ENCODE measurements at places on chromosomes 3 and 15.

- no peak for DNase-seq
These were observed 31.4 kb upstream of the CD47 start for GRCh38 chr3:108122276-108122675.

GRCh38 chr3:172692751-172693338 lies 18.0 kb downstream of the NCEH1 start:
- no peak for DNase-seq

DNA sequence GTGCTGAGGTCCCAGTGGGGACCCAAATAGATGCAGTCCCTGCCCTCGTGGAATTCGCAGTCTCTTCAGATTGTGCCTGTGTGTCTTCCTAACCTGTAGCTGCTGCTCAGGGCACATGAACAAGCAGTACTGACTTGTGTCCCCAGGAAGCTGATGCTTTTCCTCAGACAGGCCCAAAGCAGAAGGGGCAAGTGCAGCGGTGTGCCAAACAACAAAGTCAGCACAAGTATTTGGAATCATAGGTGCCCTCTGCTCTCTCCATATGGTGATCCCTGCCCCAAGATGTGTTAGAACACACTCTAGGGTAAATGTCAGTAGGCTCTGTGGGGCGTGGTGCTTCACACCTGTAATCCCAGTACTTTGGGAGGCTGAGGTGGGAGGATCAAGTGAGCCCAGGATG lies 21.9 kb downstream of the BHLHE40 start:
- no peak for DNase-seq

DNA sequence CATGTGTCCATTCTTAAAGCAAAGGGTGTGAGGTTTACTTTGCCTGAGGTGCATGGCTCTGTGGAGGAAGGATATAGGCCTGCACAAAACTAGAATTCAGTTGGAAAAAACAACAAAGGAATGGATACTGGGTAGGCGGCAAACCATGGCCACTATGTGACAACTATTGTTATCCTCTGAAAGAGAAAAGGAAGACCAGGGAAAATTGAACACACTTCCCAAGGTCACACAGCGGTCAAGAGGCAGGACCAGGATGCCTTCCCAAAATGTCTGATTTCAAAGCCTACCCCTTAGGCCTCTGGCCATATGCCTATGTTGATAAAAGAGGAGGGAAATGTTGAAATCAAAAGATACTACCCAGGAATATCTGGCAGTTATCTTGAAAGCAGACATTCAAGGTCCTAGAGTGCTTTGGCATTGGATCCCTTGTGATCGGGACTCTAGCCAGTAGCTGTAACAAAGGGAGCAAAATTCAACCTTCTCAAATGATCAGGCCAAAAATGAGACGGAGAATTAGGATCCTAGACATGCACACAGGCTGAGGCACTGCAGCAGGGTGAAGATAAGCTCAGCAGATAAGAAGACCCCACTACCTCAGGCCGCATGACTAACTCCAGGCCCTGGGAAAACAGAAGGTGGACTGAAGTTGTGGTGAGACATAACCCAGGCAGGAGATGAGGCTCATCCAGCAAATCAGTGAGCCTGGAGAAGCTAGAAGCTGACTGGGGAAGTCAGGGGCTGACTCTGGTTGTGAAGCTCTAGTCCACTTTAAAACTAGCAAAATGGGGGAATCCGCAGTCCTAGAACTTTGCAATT lies 292.2 kb downstream of the NEK10 start:
- no peak for DNase-seq

DNA sequence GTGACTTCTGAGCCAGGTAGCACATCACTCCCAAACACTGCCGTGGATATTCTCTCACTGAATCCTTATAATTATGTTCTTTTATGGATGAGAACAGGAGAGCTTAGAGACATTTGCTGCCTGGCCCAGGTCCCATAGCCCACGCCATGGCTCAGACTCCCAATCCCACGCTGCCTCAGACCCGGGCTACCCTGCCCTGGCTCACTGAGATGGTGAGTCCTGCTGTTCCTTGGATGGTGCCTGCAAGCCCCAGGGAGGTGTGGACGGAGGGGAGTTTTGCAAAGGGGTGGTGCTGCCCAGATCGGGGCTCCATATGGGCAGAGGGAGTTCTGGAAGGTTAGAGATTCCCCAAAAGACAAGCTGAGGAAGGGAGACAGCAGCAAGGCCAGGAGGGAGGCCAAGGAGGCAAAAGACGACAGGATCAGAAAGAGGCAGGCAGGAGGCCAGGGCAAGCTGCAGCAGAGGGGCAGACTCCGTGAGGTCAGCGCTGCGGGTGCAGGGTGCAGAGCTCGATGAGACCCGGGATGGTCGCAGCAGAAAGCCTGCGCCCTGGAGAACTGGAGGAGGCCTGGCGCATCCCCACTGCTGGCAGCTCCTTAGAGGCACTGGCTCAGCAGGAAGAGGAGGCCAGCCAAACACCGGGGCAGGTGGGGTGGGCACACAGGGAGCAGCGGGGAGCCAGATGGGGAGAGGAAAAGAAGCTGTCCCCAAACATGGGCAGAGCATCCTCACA lies 95.7 kb upstream of the ALDH1A3 start:
- DNase-seq: no peak

- DNase-seq: peak; percentile 20
These were observed 108.5 kb downstream of the ECT2 start for GRCh38 chr3:172859041-172859440.

- no peak for DNase-seq
These were observed 466.1 kb upstream of the PPP2R3A start for GRCh38 chr3:135499426-135499825.

- DNase-seq: no peak
These were observed 288.2 kb upstream of the ZNF385D start for GRCh38 chr3:22039161-22039560.

- DNase-seq: peak; percentile 34
These were observed 51.6 kb upstream of the CMTM7 start for GRCh38 chr3:32340039-32340438.

- peak; percentile 24 for DNase-seq
These were observed 210.9 kb downstream of the ZIC1 start for GRCh38 chr3:147619921-147620560.

GRCh38 chr3:46371519-46372340 lies 984 bp downstream of the CCR5 start:
- DNase-seq: no peak

GRCh38 chr15:70995383-70995970 lies 102.9 kb downstream of the LRRC49 start:
- no peak for DNase-seq

GRCh38 chr15:84981711-84982300 lies at the start of gene PDE8A:
TSS of gene PDE8A (plus strand) at chr15:84981856. CDS start at chr15:84982163, 307 bp downstream.
- peak; percentile 47 for DNase-seq

DNA sequence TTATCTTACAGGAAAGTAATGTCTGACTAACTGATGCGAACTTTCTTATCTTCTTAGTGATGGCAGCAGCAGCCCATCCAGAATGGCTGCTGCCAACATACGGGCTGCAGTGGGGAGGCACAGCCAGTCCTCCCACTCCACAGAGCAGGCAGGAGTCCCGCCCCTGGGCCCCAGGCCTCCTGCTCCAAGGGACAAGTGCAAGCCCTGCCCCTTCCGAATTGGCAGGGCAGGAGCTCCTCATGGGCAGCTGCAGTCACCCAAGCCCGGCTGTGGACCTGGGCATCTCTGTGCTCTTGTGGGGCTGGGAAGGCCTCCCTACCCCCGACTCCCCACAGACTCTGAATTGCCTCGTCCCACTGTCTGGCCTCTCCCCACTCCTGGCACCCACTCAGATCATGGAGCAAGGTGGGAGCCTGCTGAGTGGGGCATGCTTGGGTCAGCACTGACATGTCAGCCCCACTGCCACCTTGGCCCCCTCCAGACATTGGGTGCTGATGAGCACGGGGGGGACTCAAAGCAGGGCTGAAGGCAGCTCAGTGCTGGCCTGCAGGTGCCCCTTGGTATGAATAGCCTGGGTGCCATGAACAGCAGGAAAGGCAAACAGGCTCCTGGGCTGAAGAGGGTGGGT lies 618.9 kb upstream of the KCNMB2 start:
- no peak for DNase-seq

DNA sequence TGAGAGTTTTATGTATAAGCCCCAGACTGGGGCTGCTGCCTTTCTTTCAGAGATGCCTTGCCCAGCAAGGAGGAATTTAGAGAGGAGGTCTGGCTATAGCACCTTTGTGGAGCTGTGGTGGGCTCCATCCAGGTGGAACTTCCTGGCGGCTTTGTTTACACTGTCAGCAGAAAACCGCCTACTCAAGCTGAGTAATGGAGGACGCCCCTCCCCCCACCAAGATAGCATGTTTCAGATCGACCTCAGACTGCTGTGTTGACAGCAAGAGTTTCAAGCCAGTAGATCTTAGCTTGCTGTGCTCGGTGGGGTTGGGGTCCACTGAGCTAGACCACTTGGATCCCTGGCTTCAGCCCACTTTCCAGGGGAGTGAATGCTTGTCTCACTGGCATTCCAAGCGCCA lies 155.6 kb downstream of the STXBP5L start:
- no peak for DNase-seq

DNA sequence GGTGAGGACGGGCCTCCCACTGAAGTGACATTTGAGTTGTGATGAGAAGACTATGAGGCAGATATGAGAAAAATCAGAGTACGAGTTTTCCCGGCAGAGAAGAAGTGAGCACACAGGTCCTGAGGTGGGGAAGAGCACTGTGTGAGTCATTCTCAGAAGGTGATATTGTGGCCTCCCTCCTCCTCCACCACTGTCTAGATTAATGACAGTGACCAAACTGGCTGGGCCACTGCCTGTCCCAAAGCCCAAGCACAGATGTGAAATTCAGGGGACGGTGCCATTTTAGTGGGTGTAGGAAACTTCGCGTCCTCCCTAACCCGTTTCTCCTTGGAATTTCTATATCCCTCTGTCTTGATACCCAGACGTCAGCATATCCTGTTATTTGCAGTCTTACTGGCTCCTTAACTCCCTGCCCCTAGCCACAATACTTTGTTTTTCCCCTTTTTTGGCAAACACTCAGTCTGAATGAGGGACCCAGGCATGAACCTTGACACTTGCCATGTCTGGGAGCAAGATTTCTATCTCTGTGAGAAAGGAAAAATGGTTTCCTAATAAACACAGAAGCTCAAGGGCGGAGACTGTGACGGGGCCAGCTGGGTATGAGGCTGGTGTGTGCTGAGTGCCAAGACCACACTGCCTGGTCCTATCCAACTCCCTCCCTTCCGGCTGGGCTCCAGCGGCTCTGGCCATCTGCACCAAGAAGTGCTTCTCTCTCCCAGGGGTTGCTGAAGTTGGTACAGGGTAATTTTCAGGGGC lies 15.2 kb downstream of the PRICKLE2 start:
- no peak for DNase-seq

DNA sequence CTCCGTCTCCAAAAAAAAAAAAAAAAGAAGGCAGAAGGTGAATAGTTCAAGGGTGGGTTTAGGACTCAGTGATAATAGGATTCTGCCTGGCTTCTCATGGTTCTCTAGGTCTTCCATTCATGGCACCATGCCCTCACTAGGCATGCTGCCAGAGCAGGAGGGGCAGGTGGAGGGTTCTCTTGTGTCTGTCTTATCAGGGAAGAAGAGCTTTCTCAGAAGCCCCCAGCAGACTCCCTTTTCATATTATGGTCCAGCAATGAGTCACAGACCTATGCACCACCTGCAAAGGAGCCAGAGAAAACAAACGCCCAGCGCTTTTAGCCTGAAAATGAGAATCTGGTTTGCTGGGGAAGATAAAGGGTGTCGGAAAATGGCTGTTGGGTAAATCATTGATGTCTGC lies 3.0 kb downstream of the CCR2 start:
- DNase-seq: no peak

DNA sequence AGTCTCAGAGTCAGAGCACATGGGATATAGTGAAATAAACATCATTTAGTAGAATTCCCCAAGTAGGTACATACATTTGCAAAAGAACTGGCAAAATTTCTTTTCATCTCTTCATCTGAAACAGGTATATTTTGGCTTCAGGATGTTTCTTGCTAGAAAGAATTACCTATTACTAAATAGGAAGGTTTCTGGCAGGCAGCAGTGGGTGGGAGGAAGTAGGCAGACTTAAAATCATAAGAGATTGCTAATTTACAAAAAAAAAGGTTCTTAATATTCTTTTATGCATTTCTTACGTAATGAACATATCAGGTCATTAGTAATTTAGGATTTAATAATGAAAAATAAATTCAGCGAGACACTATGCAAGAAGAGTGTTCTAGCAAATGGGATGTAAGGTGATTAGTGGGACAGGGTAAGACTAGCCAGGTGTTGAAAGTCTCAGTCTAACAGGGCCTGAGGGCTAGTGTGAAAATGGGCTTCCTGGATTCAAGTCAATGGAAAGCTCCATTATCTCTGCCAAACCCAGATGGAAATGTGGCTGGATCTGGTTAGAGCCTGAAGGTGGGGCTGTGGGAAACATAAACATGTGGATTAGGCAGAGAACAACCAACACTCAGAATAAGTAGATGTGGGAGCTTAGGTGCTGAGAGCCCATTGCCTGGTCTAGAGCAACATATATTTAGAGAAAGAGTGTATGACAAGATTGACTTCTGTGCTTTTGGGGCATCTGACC lies 127.4 kb upstream of the FEZF2 start:
- no peak for DNase-seq

- DNase-seq: peak; percentile 42
These were observed 62.8 kb upstream of the C3orf80 start for GRCh38 chr3:160162440-160162839.

DNA sequence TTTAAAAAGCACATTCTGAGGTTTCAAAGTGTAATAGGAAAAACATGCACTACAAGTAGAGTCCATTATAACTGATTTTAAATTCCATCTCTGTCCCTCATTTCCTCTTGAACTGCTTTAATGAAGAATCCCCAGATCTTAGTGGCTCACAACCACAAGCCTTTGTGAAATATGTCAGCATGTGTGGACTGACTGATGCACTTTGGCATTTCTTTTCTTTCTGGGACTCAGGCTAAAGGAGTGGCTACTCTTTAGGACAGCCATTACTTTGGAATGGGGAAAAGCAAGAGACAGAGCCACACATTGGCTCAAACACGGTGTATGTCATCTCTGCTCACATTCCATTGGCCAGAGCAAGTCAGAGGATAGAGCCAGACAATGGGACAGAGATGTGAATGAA lies 139.6 kb downstream of the GRM7 start:
- DNase-seq: no peak

- peak; percentile 60 for DNase-seq
These were observed 7.5 kb upstream of the PGPEP1L start for GRCh38 chr15:99014803-99015697.

DNA sequence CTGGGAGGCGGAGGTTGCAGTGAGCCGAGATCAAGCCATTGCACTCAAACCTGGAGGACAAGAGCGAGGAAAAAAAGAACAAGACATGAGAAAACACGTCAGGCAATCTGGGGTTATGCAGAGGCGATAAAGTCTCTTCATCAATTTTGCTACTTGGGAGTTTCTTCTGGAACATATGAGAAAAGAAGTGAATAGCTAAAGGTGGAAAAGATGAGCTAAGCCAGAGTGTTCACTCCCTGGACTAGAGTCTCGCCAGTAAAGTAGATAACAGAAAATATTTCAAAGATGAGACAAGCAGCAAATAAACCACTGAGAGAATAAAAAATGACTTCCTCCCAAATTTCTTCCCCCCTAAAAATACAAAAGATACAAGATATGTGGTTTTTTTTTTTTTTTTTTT lies 188.4 kb upstream of the HES1 start:
- no peak for DNase-seq

DNA sequence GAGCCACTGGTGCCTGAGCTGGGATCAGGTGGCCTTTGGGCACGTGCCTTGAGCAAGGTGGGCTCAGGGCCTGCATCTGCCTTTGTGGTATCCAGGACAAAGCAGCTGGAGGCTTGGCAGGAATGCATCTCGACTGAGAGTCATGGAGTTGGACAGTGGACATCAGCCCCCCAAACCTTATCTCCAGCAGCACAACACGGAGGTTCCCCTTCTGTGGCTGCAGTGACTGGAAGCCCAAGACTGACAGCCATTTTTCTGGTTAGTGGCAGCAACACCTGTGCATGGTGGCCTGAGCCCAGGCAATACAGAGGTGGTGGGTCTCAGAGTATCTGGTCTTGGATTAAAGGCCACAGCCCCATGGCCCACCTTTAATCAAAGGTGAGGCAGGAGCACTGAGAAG lies 27.8 kb upstream of the TSEN2 start:
- no peak for DNase-seq
